ENCODE measurements at places on chromosomes 3 and 15.

GRCh38 chr3:161014843-161015749 lies 90.1 kb downstream of the B3GALNT1 start:
- no peak for DNase-seq

- no peak for DNase-seq
These were observed 56.8 kb upstream of the PEX5L start for GRCh38 chr3:180093535-180093934.

DNA sequence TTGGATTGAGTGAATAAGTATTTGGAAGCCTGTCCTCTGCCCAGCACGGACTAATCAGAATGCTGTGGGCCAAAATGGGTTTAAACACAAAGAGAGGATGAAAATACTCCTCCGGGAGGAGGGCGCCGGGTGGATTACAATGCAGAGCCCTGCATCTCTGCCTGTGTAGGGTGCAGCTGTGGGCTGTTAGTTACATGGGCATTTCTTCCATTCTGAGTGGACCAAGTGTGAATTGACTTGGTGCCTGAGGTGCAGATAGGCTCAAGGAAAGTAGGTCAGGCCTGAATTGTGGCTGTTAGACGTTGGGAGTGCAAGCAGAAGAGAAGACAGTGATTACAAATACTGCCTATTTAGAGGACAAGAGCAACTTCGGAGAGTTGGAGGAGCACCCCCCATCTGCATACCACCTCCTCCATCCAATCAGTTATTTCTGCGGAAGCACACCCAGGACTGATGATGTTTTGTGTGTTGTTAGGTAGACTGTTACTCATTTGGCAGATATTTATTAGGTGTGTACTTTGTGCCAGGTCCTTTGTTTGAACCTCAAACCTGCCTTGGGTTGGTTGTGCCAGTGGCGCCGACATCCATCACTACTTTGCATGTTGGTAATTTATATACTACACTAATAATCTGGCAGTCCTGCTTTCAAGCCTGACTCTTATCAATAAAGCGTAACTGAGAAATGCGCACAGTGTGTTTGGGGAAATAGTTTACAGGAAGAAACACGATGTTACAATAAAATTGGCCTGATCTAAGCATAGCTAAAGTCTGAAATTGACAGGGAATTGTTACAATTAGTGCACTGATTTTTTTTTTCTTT lies 33.0 kb downstream of the PTPRG start:
- no peak for DNase-seq

GRCh38 chr15:61084944-61085367 lies 144.1 kb downstream of the RORA start:
- no peak for DNase-seq

GRCh38 chr3:20575146-20575545 lies 389.1 kb upstream of the SGO1 start:
- DNase-seq: peak; percentile 15

Measured in amniotic stem cell (primary cell).